AG04450 (cell line): ENCODE measurements at places on chromosomes 6 and 20.

DNA sequence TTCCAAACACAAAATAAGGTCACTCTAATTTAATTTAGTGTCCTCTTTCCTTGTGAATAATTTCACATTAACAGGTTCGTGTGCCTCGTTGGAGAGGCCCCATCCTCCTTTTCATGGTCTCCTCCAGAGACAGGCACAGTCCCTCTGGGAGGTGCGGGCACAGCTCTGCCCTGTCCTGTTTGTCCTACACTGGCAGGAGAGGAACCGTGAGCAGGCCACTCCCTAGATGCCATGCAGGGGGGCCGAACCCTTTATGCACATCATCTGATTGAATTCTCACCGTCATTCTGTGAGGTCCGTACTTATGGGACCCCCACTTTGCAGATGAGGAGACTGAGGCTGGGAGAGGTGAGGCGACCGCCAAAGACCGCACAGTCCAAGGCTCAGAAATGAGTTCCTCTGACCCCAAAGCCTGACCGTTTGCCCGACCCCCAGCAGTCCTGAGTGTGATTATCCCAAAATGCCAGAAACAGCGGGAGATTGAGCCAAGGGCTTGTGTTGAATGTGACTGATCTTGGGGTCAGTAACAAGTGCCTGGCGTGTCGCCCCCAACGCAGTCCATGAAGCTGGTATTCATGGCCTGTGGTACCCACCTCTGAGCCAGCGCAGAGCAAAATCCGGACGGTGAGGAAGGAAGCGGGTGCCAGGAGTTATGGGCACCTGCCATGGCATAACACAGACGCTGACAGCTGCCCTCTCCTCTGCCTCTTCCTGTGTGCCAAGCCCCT, 43.5 kb downstream of the PMEPA1 start:
- no peak for DNase-seq

GRCh38 chr20:49306903-49307620, 29.2 kb upstream of the ZNFX1 start:
- no peak for DNase-seq

- DNase-seq = peak; percentile 56
These were observed 143.2 kb downstream of the CEBPB start for GRCh38 chr20:50333812-50334211.

DNA sequence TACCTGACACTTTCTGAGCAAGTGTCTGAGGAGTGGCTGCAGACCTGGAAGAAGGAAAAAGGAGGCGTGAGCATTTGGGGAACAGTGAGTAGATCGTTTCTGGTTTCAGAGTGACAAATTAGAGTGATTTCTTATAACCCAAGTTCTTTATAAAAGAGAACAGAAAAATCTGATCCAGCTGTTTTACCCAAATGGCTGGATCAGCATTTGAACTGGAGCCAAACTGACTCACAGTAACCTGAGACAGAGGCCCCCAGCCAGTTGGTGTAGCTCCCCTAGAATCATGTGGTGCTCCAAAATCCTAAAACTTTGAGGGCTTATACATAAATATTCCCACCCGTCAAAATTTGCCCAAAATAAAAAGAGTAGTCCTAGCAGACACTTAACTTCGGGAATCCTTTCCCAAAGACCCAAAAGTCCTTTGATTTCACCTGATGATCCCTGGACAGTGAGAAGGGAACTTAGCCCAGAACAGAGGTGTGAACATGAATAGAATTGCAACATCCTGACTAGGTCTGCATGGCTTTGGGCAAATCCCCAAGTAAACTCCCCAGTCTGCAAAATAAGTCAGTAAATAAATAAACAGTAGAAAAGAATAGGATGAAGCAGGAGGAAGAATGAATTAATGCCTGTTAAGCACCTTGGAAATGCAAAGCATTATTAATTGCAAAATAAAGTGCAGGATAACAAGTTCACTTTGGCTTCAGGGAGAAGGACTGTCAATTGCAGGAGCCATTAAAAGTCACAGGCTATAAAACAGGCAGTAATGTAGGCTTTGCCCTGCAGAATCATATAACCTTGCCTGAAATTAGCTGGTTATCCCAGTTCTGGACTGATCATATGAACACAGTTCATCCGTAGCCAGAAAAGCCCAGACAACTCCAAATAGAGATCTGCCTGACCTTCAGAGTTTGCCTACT, 262.0 kb upstream of the JARID2 start:
- DNase-seq = no peak

DNA sequence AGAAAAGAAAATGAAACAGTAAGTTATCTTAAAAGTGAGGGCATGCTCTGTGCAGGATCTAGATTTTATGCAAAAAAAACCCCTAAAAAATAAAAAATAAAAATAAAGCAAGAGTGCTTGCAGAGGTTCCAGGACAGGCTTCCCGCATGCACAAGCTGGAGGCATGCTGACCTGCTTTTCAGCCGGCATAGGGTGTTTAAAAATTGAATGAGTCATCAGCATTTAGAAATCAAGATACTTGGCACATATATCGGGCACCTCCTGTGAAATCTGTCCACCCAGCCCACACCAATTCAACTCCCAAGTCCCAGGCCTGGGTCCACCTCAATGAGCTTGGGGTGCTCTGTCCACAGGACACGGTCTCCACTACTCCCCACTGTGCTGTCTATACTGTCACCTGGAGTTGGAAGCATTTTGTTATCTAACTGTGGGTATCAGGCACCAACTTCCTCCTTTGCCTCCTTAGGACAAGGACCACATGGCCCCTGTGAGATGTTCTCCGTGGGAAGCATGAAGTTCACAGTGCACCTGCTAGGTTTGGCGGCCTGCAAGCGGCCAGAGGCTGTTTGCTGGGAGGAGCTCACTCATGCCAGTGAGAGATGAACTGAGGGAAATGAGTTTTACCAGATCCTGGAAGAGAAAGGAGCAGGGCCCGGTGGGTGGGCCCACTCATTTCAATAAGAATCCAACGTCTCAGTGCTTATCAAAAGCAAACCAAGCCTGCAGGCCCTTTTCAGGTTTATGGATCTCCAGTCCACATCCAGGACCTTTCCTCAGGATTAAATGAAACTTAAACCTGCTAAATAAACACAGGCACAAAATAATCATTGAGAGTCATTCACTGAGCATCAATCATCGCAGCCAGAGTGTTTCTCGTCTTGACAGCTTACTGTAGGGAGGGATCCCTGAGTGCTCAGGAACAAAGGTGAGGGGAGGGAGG, 121.1 kb downstream of the FOXA2 start:
- no peak for DNase-seq

DNA sequence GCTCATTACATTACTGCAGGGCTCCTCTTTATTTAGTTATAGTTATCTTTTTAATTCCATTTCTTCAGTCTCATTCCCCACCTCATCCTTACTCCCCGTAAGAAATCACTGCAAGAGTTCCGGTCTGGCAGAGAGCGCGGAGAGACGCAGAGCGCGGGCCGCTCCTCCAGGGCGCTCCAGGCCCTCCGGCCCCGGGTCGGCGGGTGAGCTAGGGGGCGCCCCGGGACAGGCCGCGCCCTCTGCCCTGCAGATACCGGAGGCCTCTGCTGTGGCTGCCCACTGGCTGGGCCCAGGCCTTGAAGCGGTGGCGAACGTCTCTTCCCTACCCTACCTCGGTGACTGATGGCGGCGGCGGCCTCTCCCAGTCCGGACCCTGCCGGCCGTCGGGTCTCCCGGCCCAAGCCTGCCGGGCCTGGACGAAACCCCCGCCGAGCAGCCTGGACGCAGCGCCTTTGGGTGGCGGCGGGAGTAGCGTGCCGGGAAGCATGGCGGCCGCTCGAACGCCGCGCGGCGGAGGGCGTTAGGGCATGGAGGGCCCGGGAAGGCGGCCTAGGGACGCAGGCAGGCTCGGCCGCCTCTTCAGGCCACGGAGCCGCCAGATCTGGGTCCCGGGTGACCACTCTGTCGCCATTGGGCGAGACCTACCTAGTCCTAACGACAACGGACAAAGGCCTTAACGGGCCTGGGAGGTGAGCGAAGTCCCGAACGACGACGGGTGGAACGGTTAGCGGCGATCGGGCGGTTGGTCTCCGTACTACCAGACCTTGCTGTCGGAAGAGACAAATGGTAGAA, 16.4 kb upstream of the HMGN4 start:
- no peak for DNase-seq

DNA sequence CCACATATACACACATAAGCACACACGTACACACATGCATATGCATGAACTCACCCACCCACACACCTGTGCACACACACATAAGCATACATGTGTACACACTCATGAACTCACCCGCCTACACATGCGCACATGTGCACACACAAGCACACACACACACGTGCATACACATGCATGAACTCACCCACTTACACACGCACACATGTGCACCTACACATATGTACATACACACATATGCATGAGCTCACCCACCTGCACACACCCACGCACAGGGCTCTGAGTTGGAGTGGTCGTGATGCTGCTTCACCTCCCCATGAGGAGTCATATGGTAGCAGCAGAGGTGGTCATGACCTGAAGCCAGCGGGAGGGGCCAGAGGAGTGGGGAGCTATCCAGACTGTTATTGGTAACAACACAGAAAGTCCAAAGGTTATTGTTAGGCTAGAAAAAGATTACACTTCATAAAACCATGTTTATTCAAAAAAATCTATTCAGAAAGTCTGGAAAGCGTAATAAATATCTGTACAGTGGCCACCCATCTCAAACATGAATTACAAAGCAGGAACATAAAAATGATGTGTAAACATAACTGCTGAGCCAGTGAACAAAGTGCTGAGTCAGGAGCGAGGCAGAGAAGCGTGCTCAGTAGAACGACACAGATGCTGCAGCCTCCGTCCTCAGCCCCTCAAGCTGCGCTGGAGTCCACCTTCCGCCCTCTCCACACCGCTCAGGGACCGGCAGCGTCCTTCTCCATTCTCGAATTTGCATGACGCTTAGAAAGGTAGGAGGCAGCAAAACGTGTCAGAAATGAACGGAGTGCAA, 26.4 kb upstream of the MPC1 start:
- no peak for DNase-seq

- DNase-seq = no peak
These were observed 83.3 kb upstream of the ID4 start for GRCh38 chr6:19753826-19754225.

GRCh38 chr6:147283460-147283859, 79.2 kb downstream of the STXBP5 start:
- DNase-seq = no peak

DNA sequence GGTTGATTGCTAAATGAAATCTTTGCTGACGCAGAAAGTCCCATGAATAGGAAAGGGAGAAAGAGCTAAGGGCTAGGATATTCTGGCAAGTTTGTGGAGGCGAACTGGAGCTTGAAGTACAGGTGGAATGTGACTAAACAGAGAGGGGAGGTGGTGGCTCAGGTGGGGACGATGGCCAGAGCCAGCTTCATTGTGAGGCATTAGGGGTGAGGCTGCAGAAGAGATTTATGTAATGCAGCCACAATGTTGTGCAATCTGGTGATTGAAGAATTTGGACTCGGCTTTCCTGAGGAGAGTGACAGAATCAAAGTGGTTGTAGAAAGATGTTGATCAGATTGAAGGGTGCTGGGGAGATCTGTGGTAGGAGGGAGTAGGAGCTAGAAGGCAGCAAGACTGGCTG, 42.9 kb upstream of the SPACA1 start:
- DNase-seq = no peak

- DNase-seq = no peak
These were observed 1.2 kb downstream of the SLC17A3 start for GRCh38 chr6:25872814-25873213.

DNA sequence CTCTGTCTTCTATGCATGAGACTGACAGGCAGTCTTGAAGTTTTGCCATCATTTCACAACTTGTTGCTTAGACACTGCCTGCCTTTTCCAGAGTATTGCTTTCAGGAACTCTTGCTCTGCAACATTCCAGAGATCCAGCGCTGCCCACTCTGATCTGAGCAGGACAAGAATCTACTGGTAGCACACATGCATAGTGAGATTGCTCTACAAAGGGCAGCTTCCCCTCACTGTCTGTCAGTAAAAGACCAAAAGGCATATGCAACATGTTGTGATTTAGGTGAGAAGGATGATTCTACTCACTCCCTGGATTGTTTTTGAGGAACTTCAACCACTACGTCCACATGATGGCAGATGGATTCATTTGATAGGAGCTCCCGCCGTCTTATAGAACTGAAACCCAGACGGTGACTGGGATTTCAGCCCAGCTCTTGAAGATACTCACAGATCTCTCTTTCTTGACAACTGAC, 259.1 kb downstream of the ARID1B start:
- no peak for DNase-seq

DNA sequence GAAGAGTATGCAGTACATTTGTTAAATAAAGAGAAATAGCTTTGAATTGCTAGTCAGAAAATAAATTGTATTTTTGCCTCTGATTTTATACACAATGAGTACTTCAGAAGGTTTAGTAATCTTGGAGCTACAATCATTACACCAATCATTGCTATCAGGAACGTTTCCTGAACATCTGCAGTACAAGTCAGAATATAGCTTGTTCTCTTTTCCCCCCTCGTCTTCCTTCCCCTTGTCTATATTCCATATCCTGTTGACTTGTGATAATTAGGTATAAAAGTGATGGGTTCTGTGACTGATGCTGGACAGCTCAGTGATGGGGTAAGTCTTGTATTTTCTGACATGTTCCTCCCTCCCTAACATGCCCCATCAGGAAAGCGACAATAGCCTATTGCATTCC, 94.0 kb downstream of the AHI1 start:
- DNase-seq = no peak

- DNase-seq = peak; percentile 27
These were observed 204.2 kb downstream of the BCAS1 start for GRCh38 chr20:53865901-53866793.

GRCh38 chr20:62323146-62323979, 20.6 kb downstream of the ADRM1 start:
- DNase-seq = no peak

GRCh38 chr6:36491378-36491965, 48.7 kb downstream of the KCTD20 start:
- DNase-seq = no peak

GRCh38 chr6:84309336-84309735, 81.9 kb upstream of the CEP162 start:
- DNase-seq = no peak

GRCh38 chr6:142810952-142811514, 133.9 kb downstream of the HIVEP2 start:
- peak; percentile 54 for DNase-seq

GRCh38 chr6:159134701-159135364, 34.4 kb upstream of the FNDC1 start:
- no peak for DNase-seq
